Left renal pelvis (tissue), 4 donors: ENCODE measurements at places on chromosomes 5 and 9.

DNA sequence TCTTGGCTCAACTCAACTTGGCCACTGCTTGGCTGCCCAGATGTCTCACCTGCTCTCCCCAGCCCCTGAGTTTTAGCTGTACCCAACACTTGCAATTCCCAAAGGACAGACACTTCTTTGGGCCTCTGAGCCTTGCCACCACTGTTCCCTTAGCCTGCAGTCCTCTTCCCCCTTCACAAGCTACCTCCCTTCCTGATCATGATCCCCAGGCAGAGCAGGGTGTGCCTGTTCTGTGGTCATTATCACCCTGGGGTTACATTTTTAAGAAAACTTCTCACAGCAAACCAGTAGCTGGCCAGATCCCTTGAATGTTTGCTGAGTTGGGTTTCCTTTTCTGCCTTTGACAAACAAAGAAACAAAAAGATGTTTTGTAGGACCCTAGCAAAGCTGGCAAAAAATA is 87.5 kb upstream of the PRRC1 start:
- no peak for DNase-seq

DNA sequence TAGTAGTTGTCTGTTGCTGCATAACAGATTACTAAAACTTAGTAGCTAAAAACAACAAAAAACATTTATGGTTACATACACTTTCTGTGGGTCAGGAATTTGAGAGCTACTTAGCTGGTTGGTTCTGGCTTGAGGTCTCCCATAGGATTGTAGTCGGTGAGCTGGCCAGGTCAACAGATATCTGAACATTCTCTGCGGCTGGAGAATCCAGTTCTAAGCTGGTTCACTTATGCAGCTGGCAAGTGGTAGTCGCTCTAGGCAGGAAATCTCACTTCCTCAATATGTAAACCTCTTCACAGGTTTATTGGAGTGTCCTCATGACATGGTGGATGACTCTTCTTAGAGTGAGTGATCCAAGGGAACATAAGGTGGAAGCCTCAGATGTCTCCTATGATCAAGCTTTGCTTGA is 65.7 kb upstream of the TNFAIP8 start:
- DNase-seq: no peak

- no peak for DNase-seq
Measured at GRCh38 chr5:177994063-177994462, 2.0 kb downstream of the PROP1 start.

DNA sequence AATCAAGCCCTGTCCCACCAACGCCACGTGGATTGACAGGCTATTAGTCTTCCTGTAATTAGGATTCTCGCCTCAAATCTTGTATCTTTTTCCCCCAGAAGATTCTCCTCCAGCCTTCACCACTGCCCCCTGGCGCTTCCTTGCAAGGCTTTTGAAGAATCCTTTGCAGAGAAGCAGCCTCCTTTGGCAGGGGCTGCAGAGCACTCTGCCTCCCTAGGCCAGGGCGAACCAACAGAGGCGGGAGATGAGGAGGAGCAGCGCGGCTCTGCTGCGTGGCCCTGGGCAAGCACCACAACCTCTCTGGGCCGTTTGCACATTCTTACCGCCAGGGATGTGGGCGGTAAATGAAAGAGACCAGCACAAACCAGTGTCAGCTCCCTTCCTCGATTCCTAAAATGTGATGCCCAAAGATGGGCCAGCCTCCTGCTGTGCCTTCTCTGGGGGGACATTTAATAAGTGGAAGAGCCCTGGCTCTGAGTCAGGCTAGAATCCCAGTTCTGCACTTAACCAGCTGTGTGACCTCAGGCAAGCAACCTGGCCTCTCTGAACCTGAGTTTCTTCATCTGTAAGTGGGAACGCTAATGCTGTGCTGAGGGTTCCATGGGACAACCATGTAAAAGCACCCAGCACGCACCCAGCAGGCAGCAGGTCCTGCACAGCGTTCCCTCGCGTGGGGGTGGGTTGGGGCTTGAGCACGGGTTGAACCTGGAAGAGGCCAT is 128.6 kb downstream of the KCNIP1 start:
- DNase-seq: no peak

GRCh38 chr5:137167187-137167586 is 331.9 kb downstream of the SPOCK1 start:
- DNase-seq: no peak

DNA sequence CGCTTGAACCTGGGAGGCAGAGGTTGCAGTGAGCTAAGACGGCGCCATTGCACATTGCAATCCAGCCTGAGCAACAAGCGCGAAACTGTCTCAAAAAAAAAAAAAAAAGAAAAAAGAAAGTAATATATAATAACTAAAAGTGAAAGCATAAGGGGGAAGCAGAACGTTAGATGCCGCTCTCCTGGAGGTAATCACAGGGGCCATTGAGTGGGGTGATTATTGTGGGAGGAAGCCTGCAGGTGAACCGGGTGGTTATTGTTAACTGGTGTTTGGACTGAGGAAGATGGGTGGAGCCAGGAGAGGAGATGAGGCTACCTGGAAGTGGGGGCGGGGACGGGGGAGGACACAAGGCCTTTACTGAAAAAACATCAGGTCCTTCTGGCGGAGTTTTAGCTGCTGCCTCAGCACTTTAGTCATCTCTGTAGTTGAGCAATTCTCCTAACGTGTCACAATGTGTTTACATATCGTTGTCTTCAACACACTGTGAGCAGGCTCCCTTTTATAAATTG is 5.3 kb upstream of the TJP2 start:
- DNase-seq: no peak

DNA sequence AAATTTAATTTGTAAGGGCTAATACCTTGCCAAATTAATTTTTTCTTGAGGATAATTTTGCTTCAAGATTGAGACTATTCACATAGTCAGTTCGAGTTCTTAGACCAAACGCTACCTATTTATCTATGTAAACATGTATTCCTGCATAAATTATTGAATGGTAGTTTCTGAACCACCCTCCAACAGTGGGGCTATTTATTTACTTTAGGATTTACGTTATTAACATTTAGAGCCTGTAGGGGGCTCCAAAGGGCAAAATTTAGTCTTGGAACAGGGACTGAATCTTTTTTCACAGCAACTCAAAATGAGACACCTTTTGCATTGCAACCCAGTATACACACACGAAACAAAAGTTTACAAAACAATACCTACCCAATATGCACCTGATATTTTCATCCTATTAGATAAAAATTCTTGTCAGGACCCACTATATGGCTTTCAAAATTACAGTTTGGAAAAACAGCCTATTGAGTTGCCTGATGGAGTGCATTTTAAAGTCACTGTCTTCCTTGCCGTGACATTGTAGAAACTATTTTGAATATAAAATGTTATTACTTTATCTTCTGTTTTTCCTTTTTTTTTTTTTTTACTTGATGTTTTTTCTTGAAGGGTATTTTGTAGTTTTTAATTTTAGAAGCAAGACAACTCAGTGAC is 47.1 kb upstream of the POU4F3 start:
- peak; percentile 37 for DNase-seq

- no peak for DNase-seq
Measured at GRCh38 chr9:89883401-89884341, 278.9 kb downstream of the GADD45G start.

DNA sequence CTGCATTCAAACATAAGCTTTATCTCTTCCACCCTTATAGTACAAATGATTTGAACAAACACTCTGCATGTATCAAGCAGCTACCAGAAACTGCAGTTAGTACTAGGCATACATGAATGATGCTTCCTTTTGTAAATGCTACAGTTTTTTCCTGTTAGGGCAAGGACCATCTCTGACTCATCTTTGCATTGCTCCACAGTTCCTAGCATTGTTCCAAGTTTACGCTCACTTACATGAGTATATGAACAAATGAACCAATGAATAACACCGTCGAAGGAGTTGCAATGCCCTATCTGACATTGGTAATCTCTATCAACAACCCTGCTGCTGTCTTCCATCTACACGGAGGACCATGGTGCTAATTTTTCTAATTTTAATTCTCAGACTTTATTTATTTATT is 2.1 kb upstream of the ALDH7A1 start:
- DNase-seq: no peak

DNA sequence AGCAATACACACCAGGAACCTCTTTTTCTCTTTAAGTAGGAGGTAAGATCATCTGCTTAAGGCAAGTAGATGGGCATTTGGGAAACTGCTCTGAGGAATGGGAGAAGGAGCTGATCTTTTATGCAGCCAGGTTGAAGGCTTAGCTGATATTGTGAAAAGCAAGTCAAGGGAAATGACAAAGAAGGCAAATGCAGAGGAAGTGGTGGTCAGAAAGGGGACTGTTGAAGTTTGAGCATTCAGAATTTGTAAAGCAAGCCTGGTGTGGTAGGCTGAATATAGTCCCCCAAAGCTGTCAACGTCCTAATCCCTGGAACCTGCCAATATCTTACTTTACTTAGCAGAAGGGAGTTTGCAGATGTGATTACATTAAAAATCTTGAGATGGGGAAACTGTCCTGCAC is 128.9 kb downstream of the ADAMTS12 start:
- DNase-seq: no peak

GRCh38 chr5:62578540-62578939 is at the start of gene LRRC70:
Gene LRRC70, plus strand, starts transcription at chr5:62578819. Its CDS starts 620 bp downstream, at chr5:62579439.
- peak; percentile 29 for DNase-seq

DNA sequence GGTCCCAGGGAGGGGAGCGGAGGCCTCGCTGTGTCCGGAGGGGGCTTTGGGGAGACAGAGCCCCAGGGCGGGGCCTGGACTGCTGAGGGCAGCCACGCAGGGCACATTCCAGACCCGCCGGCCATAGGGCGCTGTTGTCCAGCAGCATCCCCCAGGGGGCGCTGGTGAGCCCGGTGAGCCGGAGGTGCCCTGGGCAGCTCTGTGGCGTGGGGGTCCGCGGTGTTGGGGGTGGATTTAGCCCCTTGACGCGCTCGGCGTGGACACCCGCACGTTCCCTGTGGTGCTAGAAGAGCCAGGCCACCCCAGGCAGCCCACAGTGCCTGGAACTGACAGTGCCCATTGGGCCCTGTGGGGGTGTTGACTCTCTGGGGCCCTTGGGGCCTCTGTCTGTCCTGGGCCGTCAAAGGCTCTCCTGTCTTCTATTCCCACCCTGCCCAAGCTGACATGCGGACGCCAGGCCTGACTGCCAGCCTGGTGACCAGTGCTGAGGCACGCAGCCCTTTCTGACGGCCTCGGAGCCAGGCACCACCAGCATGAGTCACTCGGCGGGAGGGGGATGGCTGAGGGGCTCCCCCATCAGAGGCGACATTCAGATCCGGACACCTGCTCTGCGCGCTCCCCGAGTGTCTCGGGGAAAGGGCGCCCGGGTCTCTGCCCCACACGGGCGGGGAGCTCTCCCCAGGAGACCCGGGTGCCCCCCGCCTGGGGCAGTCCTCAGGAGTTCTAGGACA is 23.9 kb downstream of the TPPP start:
- DNase-seq: no peak

- no peak for DNase-seq
Measured at GRCh38 chr5:17129093-17129849, 88.2 kb upstream of the BASP1 start.

DNA sequence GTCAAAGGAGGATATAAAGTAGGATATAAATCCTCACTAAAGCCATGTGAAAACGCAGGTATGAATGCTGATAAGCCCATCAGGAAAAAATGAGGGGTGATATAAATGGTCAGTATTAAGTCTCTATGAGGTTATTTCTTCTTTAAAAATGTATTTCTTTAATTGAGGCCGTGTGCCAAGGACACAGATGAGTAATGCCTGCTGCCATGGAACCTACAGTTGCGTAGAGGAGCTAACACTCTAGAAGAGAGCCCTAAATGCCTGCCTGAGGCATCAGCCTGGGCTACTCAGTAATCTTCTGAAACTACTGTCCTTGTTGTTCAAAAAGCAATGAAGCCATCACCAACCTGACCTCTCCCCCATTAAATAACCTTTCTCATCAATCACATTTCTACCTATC is 84.9 kb downstream of the KLHL3 start:
- DNase-seq: no peak

DNA sequence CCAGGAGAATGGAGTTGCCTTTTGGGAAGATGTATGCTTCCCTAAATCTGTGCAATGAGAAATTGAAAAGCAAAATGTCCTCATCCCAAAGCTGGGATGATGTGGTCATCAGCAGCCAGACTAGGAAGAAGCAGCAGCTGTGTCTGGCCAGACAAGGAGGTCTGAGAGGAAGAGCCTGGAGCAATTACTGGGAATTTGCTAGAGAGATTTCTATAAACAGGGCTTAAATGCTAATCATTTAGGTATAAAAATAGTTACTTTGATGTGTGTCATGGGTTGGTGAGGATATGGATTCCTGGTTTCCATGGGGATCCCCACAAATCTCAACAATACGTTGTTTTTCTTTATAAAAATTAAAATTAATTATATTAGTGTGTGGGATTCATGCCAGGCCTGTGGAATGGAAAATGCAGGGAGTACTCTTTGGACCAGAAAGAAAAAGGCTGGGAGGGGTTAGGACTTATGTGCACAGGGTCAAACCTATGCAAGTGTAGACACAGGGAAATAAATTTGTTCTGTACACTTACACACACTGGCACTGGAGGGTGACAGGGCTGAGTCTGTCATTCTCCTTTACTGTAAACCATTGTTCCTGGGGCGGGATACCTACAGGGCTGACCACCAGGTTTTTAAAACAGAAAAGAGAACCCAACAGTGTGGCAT is 58.7 kb upstream of the TRPC7 start:
- DNase-seq: no peak

- DNase-seq: no peak
Measured at GRCh38 chr5:112703866-112704820, 33.5 kb upstream of the APC start.

- DNase-seq: no peak
Measured at GRCh38 chr5:87361031-87361445, 51.7 kb downstream of the CCNH start.

DNA sequence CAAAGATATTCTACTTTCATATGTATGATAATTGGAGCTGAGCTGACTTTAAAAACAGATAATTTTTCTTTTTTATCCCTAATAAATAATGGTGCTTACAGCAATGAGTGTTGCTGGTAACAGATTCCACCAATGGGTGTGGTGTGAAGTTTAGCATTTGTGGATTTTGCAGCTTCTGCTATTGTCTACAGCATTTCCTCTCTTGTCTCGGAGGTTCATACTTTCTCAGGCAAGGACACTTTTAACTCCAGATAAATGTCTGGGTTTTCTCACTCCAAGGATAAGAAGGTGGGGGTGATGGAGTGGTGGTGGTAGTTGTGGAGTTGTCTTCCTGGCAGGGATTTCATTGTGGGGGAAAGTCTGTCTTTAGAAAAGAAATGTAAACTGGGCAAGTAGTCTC is 120.0 kb upstream of the CDKN2B start:
- no peak for DNase-seq

DNA sequence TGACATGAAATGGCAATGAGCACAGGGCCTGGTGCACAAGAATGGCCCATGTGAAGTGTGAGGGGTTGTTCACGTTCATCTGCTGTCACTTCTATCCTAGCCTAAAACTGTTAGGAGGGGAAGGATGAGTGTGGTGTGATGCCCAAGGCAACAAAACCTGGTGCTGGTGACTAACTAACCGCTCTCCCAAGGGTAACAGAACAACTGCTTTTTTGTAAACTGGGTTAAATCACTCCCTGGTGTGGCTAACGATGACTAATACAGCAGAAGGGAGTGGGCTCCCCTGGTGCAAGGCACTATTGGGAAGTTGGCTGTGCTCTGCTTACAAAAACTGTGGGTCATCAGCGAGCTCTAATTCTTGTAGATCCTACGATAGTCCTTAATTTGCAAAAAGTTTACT is 103.2 kb upstream of the VCAN start:
- DNase-seq: no peak
